ENCODE measurements at places on chromosomes 5 and 9.

GRCh38 chr9:1042466-1042865 is 7.7 kb upstream of the DMRT2 start:
- no peak for DNase-seq

GRCh38 chr5:124536333-124536732 is 210.1 kb downstream of the ZNF608 start:
- no peak for DNase-seq

GRCh38 chr5:101611039-101611438 is 685.0 kb downstream of the SLCO4C1 start:
- no peak for DNase-seq

DNA sequence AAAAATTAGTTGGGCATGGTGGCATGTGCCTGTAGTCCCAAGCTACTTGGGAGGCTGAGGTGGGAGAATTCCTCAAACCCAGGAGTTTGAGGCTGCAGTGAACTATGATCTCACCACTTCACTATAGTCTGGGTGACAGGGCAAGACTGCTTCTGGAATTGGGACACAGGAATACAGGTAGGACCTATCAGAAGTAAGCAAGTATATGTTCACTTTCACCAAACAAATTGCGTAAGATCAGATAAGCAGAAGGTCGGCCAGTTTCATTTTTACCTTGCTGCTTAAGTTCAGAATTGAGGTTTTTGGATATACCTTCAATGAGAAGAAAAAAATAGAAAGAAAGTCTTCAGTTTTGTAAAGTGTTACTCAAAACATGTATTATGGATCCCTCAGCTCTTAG is 171.7 kb downstream of the MAT2B start:
- no peak for DNase-seq

DNA sequence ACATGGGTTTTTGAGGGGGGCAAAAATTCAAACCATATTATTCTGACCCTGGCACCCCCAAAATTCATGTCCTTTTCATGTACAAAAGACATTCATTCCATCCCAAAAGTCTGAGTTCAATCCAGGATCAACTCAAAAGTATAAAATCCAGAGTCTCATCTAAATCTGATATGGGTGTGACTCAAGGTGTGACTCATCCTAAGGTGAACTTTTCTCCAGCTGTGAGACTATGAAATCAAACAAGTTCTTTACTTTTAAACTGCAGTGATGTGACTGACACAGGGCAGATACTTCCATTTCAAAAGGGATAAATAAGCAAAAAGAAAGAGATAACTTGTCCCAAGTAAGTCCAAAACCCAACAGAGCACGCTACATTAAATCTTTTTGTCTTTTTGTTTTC is 20.6 kb upstream of the CYLC2 start:
- DNase-seq = no peak

- no peak for DNase-seq
Measured at GRCh38 chr5:90612919-90613318, 54.3 kb downstream of the ADGRV1 start.

DNA sequence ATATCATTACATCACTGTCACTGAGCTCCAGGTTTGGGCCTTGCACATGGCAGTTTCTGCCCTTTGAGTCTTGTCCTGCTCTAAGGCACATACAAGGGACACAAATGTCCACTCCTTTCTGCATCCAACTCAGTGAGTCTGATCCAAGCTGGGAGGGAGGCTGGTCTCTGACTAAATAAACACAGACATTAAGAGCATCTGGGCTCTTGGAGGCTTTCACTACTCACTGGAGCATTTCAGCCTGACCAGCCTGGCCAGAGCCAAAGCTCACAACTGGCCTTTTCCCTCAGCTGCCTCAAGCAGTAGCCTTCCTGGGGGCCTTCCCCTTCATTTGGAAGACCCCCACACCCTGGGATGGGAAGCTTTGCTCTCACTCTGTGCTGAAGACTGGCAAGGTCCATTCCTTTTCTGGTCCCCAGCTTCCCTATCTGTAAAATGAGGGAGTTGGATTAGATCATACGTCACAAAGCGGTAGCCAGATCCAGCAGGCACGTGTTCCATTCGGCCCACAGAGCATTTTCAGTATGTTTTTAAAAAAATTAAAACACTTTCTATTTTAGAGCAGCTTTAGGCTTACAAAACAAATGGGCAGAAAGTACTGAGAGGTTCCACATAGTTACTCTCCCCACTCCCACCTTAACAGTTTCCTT is 58.6 kb upstream of the XPA start:
- DNase-seq = no peak

DNA sequence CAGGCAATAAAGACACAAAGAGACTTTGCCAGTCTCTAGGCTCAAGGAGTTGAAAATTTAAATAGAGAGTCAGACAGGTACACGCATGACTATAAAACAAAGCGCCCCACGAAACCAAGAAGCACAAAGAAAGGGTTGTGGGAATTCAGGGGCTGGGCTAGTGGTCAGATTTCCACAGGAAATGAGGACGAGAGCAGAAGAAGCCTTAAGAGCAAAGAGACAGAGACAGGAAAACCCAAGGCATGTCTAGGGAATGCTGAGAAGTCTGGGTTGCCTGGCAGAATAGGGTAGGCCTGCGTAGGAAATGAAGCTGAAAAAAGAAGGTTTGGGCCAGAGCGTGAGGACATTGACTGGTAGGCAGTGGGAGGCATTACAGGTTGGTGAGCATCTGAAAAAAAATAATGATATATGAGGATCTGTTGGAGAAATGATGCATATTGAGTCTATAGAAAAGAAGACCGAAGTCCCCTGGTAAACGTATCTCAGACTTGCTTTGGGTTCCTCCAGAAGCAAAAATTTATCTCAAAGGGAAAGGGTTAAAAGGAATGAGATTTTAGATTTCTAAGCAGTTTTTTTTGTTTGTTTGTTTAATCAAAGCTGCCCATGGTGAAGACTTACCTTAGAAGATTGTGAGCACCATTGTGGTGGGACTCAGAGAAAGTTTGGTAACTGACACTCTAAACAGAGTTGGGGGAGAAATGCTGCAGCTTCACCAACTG is 51.8 kb downstream of the SLC1A3 start:
- no peak for DNase-seq

DNA sequence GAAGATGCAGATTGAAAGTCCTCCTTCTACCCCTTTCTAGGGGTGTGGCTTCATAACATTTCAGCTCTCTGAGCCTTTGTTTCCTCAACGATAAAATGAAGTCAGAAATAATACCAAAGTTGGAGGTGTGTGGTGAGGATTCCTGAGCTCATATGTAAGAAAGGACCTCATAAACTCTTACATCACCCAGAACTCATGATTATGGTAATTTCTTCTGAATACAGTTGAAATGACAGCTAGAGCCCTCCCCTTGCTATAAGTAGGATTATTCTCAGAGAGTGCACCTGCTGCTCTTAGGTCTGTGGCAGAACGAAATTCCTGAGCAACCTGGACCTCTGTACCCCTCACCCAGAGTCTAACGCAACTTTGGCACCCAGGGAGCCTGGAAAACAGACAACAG is 291.4 kb upstream of the KLF4 start:
- DNase-seq = no peak

GRCh38 chr9:76562511-76562911 is 103.5 kb downstream of the GCNT1 start:
- no peak for DNase-seq

Measured in activated T-cell treated with anti-CD3 and anti-CD28 coated beads for 4 hours (primary cell).